ENCODE measurements at places on chromosomes 1 and 21.

- no peak for DNase-seq
Measured at GRCh38 chr1:47752559-47752958, 244.6 kb downstream of the TRABD2B start.

DNA sequence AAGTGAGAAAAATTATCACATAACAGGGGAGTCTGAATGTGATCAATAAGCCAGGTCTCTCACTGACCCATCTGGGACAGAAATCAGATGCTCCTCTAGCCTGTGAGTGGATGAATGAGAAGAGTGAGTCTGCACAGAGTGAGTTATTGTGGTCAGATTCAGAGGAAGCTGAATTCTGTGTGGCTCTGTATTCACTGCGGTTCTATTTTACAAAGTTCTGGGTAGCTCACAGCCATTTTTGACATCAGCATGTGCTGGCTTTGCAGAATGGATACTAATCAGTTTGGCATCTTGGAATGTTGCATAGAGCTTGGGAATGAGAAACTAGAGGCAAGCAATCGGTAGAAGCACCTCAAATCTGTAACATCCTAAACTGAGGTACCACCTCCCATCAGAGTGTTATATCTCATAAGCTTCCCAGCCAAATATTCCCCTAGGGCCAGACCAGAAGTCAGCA, 3.8 kb downstream of the COLGALT2 start:
- DNase-seq = no peak

DNA sequence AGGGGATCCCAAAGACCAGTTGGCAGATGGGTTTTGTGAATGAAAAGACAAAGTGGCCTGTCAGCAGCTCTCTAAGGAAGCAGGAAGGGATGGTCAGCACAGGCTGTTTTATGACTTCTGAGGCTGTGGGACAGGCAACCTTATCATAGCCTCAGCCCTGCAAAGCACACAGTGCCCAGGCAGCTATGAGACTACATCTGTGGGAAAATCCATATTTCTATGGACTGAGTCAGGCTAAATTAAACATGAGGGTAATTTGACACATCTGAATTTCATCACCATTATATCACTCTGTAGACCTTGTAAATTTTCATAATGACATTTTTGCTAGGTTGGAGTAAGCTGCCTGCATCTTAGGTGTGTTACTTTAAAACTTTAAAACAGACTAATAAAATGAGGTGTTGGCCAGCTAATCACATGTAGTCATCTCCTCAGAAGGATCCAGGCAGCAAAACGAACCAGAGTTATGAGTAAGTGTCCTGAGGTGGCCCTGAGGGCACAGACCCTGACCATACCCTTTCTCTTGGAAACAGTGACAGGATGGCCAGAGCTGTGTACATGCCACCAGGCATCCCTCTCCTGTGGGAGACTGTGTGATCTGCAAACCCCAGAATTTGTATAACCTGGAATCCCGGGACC, 14.6 kb downstream of the NGF start:
- DNase-seq = no peak

DNA sequence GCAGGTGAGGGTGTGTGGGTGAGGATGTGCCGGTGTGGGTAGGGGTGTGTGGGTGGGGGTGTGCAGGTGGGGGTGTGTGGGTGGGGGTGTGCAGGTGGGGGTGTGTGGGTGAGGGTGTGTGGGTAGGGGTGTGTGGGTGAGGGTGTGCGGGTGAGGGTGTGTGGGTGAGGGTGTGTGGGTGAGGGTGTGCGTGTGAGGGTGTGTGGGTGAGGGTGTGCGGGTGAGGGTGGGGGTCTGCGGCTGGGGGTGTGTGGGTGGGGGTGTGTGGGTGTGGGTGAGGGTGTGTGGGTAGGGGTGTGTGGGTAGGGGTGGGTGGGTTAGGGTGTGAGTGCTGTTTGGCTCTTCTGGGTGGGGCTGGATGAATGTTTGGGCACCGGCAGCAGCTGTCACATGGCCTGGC, 241.4 kb upstream of the POTED start:
- DNase-seq = no peak

DNA sequence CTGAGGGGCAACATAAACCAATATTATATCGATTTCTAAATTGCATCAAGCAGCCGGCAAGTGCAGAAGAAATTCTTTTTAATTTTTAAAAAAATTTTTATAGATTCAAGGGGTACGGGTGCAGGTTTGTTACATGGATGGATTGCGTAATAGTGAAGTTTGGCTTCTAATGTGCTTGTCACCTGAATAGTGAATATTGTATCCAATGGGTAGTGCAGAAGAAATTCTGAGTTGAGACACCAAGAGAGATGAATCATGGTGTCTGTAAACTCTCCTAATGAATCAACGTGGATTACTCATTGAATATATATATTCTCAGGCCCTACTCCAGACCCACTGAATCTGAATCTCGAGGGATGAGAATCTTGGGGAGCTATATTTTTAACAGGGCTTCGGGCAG, 253.7 kb upstream of the FOXD3 start:
- DNase-seq = no peak

DNA sequence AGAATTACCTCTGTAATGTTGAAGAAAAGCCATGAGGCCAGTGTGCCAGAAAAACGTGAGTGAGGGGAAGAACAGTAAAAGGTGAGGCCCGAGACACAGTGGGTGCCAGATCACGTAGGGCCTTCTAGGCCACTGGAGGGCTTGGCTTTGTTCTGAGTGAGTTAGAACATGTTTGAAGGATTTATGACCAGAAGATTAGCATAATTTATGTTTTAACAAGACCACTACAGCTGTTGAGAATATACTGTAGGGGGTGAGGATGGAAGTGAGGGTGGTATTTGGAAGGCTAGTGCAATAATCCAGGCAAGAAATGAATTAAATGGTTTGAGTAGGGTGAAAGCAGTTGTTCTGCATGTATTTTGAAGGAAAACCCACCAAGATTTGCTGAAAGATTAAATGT, 56.3 kb downstream of the LRRC8C start:
- no peak for DNase-seq

Data from WTC11 (cell line).